Stimulated activated CD4-positive, alpha-beta T cell treated with anti-CD3 and anti-CD28 coated beads, TNF-alpha, amount 100 ng/mL, for 1 hour (primary cell): ENCODE measurements at places on chromosomes 12 and 14.

DNA sequence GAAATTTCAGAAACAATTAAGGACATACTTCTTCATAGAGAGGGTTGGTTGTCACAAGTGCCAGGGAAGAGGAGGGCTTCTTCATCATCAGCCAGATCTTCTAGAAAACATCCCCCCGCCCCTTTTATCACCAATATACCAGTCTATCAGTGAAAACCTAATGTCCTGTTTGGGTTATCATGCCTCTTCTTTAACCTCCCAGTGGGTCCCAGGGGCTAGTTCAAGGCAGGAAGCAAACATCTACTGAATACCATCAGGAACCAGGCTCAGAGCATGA, 13.3 kb upstream of the KRT86 start:
- DNase-seq, result no peak

GRCh38 chr12:49945394-49946080, 5.0 kb upstream of the AQP2 start:
- DNase-seq, result peak; percentile 70

GRCh38 chr14:103558071-103558882, 4.2 kb downstream of the BAG5 start:
- no peak for DNase-seq

DNA sequence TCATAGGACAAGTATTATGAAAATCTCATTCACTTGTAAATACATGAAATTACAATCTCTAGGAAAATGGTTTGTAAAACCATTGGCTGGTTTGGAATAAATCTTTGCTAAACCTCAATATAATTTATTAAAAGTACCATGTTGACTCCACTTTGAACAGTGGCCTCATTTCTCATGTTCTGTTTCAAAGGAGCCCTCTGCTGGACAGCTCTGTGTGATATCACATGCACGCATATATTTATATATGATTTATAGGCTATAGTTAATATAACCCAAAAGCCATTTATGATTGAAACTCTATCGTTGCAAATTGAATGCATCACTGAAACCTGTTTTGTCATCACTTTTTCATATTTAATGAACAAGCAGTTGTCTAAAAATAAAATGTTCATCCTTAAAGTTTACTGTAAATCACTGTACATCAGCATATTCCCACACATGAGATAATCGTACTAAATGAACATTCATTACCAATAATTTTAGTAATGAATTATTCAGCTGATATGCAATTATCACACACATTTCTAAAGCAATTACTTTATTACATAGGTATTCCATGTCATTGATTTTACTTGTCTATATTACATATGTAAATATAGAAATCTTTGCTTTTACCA, 493.8 kb downstream of the NPAS3 start:
- DNase-seq, result no peak

DNA sequence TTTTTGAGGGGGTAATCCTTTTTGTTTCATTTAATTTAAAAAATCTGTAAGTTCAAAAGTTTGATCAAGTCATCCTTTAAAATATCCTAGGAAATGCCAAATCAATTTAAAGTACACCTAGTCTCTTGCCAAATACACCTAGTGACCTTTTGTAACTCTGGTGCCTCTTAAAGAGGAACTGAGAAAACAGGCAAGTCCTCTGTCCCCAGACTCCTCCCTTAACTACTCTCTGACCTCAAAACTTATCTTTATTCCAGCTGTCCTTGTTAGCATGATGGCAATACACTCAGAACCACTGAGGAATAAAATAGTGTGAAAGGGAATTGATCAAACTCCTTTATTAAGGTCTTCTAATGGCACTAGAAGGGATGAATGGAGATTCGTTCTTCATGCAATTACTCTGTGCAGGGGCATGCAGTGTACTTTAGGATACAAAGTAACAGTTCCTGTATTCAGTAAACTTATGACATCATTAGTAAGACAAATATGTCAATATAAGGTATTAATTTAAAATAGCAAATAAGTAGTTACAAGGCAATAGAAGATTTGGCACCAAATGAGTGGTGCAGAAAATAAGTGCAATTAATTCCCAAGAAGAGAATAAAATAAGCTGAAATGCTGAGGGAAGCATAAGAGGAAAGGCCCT, 3.3 kb downstream of the FAR2 start:
- DNase-seq, result no peak

- DNase-seq, result no peak
These were observed 743.5 kb downstream of the DIO2 start for GRCh38 chr14:79467835-79468234.

- no peak for DNase-seq
These were observed 10.3 kb upstream of the RIC8B start for GRCh38 chr12:106764220-106764619.

DNA sequence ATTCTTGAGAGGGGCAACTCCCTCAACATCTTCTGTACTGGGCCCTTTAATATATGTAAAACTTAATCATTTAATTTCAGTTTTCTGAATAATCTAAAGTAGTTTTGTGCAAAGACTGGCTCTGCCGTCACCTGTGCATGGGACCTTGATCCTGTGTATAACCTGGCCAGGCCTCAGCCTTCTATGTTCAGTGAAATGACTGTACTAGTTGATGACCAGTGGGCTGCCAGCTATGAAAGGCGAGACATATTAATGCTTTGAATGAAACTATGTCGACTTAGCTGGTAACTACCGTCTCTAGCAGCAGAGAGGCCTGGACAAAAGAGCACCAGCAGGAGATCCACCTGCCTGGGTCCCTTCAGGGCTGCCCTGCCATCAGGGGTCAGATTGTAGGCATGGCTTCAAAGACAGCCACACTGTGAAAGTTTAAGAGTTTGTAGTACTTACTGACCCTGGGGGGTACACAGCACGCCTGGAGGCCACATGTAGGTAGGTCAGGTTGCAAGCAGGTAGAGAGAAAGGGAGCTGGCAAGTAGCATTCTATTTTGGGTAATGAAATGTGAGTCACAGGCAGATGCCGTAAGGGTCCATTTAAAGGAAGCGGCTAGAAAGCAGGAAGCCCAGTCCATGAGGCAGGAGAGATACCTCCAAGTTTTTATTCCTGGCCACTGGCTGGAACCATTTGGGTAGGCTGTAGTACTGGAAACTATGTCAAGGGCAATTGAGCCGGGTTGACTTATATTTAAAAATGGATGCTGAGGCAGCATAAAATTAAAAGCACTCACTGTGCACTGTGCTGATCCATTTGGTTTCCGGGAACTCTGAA, 77.2 kb downstream of the BHLHE41 start:
- no peak for DNase-seq

DNA sequence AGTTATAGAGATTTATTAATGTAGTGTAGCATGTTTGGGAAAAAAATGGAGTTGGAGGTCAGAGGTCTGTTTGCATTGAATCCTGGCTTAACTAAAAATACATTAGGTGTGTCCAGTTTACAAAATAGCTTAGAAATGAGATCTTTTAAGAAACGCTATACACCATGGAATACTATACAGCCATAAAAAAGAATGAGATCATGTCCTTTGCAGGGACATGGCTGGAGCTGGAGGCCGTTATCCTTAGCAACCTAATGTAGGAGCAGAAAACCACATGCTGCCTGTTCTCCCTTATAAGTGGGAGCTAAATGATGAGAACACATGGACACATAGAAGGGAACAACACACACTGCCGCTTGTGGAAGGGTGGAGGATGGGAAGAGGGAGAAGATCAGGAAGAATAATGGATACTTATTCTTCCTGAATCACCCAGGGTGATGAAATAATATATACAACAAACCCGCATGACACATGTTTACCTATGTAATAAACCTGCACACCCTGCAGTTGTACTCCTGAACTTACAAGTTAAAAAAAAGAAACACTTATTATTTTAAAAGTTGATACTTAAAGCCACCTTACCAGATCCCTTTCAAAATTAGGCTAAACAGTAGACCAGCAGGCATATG, 14.0 kb upstream of the MYRFL start:
- DNase-seq, result no peak

DNA sequence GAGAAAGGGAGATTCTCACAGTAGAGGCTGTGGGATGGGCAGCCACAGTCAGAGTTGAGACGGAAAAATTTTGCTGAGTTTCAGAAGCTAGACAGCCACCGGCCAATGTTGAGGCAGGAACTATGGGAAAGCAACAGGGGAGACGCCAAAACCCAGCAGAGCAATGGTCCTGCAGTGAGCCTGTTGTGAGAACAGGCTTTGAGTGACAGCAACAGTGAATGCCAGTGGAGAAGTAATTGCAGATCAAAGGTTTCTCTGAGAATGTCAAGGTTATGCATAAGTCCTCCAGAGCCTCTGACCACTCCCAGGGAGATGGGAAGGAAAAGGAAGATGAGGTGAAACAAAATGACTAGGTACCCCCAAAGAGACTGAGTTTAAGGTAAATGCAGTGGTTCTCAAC, 54.2 kb upstream of the DAAM1 start:
- no peak for DNase-seq

DNA sequence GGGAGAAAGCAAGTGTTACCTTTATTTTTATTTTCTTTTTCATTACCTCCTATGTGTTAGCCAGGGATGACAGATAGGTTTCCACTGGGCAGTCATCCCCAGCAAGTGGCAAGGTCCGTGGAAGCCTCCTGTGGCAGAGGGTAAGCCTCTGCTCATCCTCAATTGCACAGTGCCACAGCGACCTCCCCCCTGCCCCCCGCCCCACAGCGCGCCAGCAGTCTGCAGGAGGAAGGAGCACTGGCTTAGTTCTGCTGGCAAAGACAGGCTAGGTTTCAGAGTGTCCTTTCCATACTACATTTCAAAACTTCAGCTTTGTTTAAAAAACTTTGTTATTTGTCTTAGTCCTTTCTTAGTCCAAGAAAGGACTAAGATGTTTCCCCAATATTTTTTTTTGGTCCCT, 194.7 kb downstream of the EXOC5 start:
- DNase-seq, result no peak

DNA sequence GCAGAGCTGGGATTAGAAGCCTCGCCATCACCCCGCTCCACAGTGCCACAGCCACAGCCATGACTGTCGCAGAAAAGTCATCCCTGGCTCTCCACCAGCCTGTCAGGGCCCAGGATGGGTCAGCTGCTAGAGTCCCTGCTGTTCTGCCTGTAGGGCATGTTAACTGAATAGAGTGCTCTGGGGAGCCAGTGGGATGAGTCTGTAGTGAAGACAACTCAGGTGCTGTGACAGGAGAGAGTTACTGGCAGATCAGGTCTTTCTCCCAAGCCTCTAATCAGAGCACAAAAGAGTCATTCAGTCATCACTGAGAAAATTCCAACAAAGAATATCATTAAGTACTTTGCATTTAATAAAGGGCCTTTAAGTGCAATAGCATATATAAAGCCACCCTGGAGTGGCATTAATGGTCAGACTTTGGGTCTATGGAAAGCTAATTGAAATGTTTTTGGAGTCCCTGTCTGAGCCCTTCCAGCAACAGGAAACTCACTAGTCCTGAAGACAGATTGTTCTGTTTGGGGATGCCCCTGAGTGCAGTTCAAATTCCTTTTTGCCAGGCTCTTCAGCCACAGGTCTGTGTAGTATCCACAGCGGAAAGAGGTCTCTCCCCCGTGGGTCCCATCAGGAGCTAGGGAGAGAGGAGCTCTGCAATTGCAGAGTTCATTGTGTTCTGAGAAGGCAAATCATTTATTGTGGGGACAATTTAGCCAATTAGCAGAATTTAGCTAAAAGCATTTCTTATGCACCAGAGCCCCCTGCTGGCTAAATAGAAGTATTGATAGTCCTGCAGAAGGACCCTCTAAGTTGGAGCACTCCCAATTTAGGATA, 45.2 kb upstream of the C14orf132 start:
- DNase-seq, result no peak
